ENCODE measurements at places on chromosomes 3 and 15. TPM values are rescaled to one million over a fixed set of nuclear protein-coding genes. Genes with fewer than 3 reads are reported as not detected.

- DNase-seq: no peak
These were observed 12.4 kb downstream of the C3orf20 start for GRCh38 chr3:14687360-14687759.

- no peak for DNase-seq
These were observed 98.1 kb downstream of the SEMA5B start for GRCh38 chr3:122929188-122930062.

DNA sequence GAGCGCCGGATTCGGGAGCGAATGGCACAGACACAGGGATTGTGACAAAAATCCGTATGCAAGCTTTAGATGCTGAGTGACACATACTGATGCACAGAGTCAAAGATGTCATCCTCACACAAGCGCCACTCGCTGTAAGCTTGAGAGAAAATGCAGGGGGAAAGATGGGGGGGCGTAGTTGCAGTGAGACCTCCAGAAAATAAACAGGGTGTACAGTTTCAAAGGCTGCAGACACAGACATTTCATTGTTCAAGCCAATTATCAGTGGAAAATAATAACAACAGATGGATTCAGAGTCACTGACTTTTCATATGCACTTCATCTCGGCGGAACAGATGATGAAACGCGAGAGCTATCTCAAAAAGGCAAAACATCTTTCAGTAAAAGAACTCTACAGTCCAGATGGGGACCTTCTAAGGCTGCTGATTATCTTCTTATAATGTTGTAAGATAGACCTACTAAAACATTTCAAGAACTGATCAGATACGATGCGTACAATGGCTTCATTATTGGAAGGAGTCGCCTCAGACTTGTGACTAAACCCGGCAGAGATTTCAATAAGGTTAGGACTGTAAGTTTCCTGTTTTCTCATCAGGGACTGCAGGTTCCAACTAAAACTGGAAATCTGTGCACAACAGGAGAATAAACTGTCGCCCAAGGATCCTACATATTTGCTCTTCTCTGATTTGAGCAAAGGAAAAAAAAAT lies 275.4 kb downstream of the FOXP1 start:
- no peak for DNase-seq

DNA sequence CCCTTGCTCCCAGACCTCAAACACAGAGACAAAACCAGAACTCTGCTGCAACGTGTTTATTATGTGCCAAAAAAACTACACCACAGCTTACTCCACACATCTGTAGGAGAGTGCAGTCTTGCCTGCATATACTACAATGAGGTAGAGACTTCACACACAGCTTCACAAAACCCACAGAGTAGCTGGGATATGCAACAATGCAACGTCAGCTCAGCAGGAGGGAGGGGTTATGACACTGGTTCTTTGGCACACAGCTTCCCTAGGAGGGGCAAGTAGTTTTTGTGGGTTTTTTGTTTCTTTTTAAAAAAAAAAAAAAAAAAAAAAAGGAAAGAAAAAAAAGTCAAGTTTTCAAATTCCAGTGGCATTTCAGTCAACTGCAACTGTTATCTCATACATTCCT lies 2.9 kb upstream of the RPS17 start:
- DNase-seq: no peak

DNA sequence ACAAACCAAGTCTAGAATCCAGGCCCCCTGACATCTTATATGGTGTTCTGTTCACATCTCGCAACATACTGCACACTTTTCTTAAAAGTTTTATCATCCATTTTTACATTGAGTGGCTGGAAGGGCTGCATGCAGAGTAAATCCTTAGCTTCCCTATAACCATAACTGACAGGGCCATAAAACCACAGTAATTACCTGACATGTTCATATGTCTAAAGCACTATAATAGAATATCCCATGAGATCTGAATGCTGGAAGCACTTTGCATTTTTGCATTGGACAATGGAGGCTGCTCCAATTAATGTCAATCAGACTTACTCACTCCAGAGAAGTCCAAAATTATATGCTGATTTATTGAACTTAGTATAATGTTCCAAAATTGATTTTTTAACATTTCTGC lies 86.6 kb upstream of the HES1 start:
- no peak for DNase-seq

DNA sequence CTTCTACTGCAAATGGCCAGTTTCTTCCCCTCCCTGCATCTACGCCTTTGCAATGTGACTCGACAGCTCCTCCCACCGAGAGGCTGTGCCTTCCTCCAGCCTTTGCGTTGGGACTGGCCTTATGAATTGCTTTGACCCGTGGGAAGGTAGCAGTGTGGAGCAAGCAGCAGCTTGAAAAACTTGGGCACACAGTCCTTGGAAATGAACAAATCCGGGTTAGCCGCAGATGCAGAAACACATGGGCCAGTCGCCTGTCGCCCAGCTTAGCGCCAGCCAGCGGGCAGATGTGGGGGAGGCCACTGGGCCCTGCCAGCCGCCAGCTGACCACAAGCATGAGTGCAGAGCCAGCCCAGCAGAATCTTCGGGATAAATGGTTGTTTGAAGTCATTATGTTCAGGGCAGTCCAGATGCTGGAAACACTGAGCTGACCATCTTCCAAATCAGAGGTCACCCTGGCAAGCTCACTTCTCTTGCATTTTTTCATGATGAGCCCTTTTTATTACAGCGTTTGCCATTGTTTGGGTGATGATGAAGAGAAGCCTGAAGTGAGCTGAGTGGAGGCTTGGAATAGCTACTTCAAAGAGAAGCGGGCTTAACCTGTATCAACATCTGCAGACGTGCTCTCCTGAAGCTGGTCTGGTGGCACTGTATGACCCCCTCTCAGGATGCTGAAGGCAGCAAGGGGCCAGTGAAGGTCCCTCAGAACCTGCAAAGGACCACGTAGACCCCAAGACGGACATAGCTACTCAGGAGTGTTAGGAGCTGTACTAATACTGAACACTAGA lies 9.8 kb downstream of the SELENOS start:
- no peak for DNase-seq

DNA sequence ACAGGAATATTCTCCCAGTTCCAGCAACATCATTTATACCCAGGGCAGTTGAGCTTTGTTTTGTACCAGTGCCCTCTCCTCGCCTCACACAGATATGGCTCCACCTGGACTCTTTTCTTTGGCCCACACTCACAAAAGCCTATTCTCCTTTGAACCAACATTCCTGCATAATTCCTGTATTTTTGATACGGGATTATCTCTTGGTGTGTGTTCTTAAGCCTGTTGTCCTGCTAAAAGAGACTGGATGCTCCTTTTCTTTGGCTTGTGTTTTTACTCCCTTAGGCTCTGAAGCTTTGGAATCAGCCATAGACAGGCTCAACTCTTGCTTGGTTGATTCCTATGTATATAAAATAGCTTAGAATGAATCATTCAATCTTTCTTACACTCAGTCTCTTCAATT lies 305.4 kb upstream of the SATB1 start:
- DNase-seq: no peak

DNA sequence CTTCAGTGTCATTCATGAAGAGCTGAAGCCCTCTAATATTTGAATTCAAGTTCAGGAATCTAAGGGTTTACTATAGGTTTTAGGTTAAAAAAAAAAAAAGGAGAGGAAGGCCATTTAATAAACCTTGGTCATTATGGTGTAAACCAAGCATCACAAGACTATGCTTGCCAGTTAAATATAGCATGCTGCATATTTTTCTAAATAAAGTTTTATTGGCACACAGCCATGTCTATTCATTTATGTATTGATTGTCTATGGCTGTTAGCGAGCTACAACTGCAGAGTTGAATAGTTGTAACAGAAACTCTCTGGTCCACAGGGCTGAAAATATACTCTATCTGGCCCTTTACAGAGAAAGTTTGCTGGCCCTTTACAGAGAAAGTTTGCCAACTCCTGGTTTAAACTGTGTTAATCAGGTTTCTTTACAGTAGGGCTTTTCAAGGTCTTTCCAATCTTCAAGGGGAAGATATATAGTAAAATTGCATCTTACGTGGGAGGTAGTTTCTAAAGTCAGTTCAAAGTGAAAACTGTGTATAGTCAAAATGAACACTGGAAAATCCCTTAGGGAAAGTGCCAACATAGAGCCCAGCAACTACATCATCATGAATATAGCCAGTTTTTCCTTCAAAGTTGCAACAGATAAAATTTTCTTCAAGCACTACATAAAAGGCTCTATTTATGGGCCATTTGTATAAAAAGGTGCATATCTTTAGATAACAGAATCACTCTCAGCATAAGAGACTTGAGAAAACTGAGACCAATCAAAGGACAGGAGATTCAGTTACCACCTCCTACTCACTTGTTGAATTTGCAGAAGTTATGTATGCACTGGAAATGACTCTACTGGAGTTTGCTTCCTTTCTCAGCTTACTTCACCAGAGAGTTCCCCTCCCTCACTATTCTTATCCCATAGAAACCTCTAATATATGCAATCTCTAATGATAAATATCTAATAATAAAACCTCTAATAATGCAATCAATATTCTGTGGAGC lies 49.7 kb upstream of the FRMD4B start:
- DNase-seq: no peak

DNA sequence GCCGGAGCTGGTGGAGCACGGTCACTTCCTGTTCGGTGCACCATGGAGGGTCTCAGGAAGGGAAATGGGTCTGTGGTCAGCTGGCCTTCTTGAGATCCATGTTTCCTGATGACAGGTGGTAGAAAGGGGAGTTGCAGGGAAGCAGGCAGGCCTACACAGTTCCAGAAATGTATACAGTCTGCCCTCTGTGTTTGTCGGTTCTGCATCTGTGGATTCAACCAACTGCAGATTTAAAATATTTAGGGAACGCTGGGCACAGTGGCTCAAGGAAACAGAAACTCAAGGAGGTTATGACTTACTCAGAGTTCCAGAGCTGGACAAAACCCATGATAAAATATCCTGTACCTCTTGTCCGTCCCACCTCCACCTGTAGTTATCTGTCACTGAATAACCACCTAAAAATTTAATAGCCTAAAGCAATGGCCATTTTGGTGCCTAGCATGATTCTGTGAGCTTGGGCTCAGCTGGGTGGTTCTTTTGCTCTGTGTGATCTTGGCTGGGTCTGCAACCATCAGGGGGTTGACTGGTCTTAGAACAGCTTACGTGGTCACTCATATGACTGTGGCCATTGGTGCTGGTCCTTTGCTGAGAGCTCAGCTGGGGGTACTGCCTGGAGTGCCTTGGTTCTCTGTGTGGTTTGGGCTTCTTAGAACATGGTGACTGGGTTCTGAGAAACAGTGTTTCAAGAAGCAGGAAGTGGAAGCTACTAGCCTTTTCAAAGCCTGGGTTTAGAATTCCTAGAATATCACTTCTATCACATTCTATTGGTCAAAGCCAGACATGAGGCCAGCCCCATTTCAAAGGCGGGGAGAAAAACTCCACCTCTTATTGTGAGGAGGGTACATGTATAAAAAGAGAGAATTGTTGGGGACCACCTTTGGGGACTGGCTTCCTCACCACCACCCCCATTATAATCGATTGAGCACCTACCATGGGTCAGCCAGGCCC lies 239.7 kb upstream of the BHLHE40 start:
- DNase-seq: no peak

DNA sequence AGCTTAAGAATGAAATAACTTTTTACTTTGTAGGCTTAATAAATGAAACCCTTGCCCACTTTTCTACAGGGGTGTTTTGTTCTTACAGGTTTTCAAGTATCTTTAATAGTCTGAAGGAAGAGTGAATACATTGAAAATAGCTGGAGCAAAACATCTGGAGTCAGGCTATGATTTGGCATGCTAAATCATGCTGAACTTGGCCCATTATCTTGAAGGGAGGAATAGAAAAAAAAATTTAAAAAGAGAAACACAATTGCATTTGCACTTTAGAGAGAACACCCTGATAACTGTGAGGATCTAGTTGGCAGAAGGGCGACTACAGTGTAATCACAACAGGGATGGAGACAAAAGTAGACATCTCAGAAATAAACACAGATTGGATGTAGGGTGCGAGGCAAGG lies 1.8 kb upstream of the IQGAP1 start:
- DNase-seq: no peak

GRCh38 chr15:26773917-26774316 lies 1.1 kb upstream of the GABRB3 start:
- no peak for DNase-seq

GRCh38 chr15:95168951-95169431 lies 937.6 kb downstream of the MCTP2 start:
- DNase-seq: no peak

DNA sequence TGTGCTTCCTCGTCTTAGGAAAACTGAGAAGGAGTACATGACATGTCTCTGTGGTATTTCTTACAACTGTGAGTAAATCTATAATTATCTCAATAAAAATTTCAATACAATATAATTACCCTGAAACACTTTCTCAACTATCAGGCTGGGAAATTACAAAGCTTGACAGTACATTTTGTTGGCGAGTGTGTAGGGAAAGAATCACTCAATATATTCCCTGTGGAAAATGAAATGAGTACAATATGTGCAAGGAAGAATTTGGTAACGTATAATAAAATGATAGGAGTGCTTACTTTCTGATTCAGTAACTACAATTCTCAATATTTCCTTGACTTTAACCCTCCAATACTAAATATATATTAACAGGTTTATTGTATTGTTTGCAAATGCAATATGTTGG lies 818.2 kb upstream of the CADM2 start:
- no peak for DNase-seq

DNA sequence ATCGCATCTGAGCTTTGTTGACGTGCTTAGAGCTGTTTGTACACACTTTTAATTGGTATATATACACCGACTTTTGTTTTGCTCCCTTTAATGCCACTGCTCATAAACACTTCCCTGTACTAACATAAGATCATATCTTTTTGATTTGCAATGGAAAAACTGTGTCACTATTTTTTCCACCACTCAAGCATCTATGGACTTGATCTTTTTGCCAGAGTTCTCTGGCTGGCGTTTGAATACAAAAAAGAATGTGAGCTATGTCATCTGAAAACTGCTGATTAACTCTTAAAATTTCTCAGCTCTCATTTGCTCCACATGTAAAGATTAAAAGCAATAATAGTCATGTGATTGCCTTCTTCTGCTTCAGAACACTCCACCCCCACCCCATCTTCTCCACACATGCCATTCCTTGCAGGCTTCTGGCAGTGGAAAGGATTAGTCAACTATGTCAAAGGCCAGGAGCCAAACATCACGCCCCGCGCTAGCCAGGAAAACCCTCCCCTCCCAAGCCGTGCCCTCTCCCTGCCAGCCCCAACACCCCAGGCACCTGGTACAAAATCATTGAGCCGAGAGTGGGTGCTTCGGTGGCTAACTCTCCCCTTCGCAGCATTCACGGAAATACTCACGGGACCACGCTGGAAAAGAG lies 123.4 kb upstream of the MEF2A start:
- DNase-seq: peak; percentile 68

Gene PAQR5
- total RNA-seq: not detected

Gene SLC22A13
- not detected for total RNA-seq

Gene DNAH12
- total RNA-seq: 0.12 TPM

Gene SLC24A5
- total RNA-seq: not detected

Gene KCNMB3
- 2.1 TPM for total RNA-seq

All from glomerular endothelial cell (primary cell).